ENCODE measurements at places on chromosomes 13 and 19.

GRCh38 chr19:33444562-33445441 is 71.3 kb downstream of the CEBPG start:
- DNase-seq: no peak

- DNase-seq: no peak
These were observed 87.2 kb upstream of the TNFSF11 start for GRCh38 chr13:42486711-42487198.

DNA sequence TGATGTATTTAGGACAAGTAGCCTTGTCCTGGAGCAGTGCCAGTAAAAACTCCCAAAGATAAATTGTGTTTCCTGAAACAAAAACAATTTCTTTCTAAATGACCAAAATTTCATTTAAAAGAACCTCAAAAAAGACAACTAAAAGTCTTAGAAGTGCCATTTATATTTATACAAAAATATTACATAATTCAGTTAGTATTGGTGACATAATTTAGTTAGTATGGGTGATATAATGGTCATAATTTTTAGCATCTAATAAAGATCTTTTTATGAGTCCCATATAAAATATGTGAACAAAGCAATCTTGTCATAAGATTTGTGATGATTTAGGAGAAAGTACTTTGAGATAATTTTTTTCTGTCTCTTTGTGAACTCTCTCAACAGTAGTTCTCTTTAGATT is 76.0 kb downstream of the ELF1 start:
- no peak for DNase-seq

GRCh38 chr13:19567820-19568534 is 6.6 kb upstream of the TPTE2 start:
- no peak for DNase-seq

- no peak for DNase-seq
These were observed 9.9 kb downstream of the ZNF665 start for GRCh38 chr19:53183146-53183764.

DNA sequence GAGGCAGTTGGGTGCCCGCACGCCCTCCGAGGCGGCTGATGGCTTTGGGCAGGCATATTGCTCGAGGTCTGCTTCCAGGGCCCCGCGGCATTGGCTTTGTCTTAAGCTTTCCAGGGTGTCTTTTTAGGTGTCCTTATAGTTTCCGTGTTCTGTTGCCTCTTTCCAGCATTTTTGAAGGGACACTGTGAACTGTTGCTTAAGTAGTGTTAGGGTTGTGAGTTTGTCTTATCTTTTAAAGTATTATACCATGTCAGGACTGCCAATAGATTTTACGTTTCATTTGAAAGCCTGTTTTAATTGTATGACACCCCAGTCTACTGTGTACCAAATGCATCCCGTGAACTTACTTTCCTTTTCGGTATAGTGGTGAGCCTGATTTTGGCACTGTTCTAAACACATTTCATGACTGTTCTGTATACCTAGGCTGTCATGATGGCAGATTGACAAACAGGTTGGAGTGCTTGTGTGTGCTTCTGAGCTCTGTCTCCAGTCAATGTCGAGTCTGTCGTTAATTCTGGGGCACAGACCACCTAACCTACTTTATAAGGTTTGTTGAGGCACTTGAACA is 656 bp downstream of the PCCA start:
- DNase-seq: no peak

DNA sequence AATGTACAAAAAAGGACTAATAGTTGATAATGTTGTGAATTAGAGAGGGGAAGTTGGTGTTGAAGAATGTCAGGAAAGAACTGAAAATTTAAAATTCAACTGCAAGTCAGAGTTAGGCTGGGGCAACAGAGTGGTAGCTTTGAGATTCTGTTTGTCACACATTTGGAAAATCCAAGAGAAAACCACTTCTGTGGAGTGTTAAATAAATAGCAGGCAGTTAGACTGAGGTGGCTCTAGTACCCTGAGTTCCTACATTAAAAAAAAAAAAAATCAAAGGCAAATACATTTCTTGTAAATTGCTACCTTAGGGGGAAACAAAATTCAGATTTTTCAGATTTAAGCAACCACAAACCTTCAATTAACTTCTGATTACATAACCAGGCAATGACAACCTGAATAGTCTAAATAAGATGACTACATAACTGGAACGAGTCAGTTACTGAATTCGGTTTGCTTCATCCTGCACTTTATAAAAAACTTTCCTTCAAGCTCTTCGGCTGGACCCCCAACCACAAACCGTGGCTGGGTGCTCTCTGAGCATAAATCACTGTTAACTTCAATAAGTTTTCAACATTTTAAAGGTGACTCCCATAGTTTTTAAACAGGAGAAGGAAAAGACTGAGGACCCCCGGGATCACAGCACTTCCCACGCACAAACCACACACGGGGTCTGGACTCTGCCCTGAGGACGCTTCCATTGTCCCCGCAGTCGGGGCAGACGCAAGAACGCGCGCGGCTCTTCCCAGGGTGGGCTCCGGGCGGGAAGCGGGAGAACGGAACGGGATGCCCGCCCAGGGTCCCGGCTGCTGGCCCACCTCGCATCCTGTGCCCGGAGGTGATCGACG is 725 bp downstream of the ZNF682 start:
- DNase-seq: peak; percentile 17

- no peak for DNase-seq
These were observed 12.3 kb downstream of the ATP1A3 start for GRCh38 chr19:41981724-41982123.

GRCh38 chr13:79445968-79446645 is 34.8 kb upstream of the NDFIP2 start:
- no peak for DNase-seq

DNA sequence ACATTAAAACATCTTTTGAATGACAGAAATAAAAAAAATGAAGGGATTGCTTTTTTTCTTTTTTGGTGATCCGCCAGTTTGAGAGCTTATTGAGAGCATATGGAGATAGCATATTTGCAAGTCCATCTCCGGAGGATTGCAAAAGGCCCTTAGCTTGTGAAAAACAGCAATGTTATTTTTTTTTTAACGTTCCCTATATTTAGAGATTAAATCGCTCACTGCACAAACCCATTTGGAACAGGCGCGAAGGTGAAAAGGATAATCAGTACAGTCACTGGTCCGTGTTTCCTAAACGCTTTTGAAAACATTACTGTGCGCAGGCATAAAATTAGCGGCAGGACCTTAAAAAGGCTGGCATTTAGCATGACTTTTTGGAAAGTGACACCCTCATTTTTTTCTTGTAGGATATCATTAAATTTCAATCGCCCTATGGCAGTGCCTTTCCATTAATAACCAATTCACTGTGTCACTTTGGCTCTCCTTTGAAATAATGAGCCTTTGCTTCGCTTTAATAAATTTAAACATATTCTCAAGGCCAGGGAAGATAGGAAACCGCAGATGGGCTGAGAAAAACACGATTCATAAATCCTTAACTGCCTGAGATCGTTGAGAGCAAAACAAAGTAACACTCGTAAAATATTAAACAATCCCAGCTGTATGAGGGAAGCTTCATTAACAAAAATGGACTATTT is 342.2 kb downstream of the DACH1 start:
- DNase-seq: no peak

- no peak for DNase-seq
These were observed 32.8 kb upstream of the PEPD start for GRCh38 chr19:33554391-33554790.

DNA sequence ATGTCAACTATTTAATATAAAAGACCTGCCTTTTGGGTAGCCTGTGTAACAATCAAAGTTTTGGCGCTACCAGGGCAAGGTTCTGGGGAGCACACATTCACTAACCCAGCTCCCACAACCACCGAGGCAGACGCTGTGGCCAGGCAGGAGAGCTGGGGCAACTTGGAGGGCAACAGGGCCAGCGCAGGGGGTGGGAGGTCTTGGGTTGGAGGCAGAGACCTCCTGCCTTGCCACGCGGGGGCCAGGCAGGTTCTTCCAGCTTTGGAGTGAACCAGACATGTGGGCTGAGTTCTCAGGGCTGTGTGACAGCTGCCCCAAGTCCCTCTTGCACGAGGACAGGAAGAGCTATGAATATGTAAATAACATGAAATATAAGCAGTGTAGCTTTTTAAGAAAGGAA is 30.3 kb upstream of the MCF2L start:
- DNase-seq: no peak

- no peak for DNase-seq
These were observed 43.6 kb upstream of the ZNF681 start for GRCh38 chr19:23802290-23802689.

DNA sequence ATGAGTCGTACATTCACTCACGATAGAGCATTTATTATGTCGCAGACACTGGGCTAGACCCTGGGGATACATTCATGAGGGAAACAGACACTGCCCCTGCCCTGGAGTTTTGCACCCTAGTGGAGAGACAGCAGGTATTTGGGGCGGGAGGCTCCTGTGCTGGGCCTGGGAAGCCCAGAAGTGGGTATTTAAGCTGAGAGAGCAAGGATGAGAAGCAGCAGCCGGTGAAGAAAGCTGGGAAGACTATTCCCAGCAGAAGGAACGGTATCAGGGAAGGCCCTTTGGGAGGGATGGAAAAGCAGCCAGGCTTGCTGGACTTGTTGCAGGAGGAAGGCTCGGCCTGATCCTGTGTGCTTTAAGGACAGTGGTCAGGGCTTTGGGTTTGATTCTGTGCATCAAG is 54.5 kb downstream of the CDADC1 start:
- DNase-seq: no peak

DNA sequence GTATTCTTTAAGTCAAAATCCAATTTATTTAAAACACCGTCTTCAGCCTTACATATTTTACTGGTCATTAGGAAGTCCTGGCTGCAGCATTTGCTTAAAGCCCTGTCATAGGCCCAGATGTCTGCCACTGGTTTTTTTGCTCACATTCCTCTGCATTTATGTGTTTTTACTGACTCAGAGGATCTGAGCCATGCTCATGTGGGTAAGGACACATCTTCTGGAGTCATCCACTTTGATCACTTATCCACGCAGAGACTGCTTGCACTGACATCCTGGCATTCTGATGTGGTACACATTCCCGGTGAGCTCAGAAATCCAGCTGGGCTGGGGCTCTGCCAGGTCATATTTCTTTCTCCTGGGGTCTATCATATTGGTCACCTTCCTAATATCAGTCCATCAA is 531.7 kb upstream of the ARGLU1 start:
- DNase-seq: no peak

- no peak for DNase-seq
These were observed 276.7 kb downstream of the POU4F1 start for GRCh38 chr13:78326633-78327032.

- DNase-seq: no peak
These were observed 12.9 kb downstream of the ZNF507 start for GRCh38 chr19:32358321-32358720.

DNA sequence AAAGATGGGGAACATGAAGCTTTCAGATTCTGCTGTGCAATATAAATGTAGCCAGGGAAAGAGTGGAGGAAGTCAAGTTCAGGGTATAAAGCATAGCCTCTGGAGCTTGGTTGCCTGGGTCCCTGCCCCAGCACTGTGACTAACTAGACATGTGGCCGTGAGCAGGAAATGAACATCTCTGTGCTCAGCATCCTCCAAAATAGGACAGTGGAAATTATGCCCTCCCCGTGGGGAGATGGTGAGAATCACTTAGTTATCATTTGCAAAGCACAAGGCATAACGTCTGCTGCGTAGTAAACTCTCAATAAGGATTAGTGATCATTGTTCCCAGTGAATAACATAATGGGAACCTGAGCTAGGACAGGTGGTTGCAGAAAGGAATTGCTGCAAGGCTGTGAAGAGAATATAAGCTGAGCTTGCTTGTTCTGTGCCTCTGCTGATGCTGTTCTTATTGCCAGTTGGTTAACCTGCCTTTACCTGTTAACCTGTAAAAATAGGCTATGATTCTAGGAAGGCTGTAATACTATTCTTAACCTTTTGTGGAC is 441.0 kb downstream of the COG6 start:
- DNase-seq: peak; percentile 32

GRCh38 chr13:31706105-31706504 is 33.2 kb upstream of the RXFP2 start:
- no peak for DNase-seq

GRCh38 chr13:112968910-112969691 is at the start of gene MCF2L:
Gene MCF2L, plus strand, starts transcription at chr13:112969214. Its CDS starts 166 bp downstream, at chr13:112969380.
- peak; percentile 76 for DNase-seq

- DNase-seq: no peak
These were observed 6.7 kb downstream of the TPT1 start for GRCh38 chr13:45333977-45334922.

GRCh38 chr13:22903925-22904324 is 276.9 kb upstream of the SGCG start:
- DNase-seq: no peak

DNA sequence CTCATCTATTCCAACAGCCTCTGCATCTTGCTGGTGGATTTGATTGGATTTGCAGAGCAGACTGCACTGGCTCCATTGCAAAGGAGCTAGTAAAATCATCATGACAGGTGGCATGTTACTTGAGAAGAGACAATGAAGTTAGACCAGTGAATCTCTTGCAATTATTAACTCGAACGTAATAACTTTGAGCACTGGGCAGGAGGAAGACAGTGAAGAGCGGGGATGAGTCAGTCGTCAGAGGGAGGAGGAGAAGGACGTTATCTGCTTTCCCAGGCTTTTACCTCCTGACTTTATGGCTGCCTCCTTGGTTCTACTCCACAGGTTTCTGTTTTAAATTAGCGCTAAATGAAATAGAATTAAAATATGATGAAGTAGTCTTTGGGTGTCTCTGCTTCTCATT is 257.8 kb upstream of the IPO5 start:
- DNase-seq: no peak

DNA sequence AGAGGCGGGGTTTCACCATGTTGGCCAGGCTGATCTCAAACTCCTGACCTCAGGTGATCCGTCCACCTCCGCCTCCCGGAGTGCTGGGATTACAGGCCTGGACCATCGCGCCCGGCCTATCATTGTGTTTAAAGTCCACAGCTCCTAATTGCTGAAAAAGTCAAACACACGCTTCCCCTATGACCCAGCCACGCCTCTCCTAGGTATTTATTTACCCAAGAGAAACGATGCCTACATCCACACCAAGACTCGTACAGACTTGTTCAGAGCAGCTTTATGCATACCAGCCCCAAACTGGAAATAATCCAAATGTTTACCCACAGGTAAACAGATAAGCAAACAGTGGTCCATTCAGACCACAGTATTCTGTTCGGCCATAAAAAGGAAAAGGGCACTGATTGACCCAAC is 15.1 kb downstream of the ZNRF4 start:
- DNase-seq: no peak

DNA sequence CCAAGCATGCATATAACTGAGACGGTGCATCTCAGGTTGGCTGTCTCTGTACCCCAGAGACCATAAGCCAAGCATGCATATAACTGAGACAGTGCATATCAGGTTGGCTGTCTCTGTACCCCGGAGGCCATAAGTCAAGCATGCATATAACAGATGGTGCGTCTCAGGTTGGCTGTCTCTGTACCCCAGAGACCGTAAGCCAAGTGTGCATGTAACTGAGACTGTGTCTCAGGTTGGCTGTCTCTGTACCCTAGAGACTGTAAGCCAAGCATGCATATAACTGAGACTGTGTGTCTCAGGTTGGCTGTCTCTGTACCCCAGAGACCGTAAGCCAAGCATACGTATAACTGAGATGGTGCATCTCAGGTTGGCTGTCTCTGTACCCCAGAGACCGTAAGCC is 30.8 kb downstream of the NLRP4 start:
- DNase-seq: no peak

GRCh38 chr13:108383667-108384066 is 114.1 kb downstream of the TNFSF13B start:
- no peak for DNase-seq

Data from activated naive CD4-positive, alpha-beta T cell treated with anti-CD3 and anti-CD28 coated beads, Interleukin-2, amount 50 U/mL, for 16 hours (primary cell).